Nucleus accumbens (tissue), 56 donors: ENCODE measurements at places on chromosomes 11 and 22.

DNA sequence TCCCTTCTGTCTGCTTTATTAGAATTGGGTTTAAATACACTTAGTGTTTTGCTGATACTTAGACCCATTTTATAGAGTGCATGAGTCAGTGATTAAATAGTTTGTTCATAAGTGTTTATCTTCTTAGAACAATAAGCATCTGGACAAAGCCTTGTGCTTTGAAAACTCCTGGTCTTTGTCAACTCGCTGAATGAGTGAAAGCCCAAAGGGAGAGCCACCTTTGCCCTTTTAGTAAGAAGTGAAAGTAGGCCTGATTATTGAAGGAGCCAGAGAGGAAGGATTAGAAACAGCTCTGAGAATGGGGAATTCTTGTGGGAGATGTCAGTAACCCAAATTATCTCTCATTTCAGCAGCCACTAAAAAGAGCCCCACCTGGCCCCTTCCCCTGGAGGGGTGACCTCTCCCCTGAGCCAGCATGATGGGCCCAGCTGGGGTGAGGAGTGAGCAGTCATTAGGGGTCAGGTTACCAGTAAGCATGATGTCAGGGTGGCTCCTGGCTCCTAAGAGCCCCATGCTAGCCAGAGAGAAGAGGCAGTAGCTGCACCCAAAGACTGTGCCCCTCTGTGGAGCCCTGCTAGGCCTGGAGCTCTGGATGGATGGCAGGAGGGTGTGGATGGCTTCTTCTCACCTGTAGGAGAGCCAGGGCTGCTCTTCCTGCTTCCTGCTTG is 125.1 kb upstream of the E2F8 start:
- no peak for DNase-seq

DNA sequence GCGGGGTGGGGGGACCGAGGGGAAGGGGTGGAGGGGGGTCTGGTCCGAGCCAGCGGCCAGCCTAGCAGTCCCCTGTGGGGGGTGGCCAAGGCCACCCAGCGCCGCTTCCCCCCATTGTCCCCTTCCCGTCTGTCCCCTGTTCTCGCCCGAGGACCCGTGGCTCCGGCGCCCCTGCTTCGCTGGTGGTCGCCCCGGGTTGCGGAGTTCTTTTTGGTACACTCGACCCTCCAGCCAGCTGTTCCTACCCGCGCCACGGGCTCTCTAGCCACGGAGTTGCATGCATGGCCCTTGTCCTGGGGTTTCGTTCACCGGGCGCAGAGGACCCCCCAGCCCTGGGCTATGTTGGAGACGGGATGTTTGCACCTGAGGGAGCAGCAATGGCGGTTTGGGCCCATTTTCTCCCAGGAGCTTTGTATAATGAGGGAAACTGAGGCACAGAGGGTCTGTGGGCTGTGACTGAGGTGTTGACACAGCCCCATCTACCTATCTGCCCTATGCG is 489 bp downstream of the RNF214 start:
- DNase-seq = no peak

DNA sequence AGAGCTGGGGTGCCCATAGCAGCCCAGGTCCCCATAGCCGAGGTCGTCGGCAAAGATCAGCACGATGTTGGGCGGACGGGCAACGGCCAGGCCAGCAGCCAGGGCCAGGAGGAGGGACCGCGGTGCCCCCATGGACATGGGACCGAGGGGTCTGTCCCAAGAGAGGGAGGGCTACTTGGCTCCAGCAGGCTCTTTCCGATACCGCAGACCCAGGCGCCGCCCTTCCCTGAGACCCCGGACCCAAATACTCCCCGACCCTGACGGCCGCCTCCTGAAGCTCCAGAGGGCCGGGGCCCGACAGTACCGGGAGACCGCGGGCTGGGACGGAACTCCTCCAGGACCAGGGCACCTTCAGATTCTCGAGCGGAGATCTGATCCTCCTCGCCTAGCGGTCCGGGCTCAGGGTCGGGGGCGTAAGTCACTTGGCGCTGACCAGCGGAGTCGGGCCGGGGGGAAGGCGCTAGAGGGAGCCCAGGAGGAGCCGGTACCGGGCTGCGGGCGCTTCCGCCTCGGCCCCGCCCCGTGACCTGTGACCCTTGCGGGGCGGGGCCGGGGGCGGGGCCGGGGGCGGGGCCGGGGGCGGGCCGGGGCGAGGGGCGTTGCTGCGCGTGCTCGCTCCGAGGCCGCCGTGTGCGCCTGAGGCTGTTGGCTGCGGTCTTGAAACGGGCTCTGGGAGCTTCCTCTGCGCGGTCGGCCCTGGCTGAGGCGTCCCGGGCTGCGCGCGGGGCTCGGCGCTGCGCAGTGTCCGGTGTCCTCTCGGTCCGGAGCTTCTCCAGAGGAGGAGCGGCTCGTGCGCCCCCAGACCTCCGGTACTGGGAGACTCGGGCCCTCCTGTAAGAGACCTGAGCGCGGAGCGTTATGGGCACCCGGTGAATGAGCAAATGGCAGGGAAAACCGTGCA is at the start of gene ARSA:
TSS of gene ARSA (minus strand) at position 511 of the 901 bp plus-strand sequence. CDS start at position 138, 373 bp downstream.
- peak; percentile 73 for DNase-seq

DNA sequence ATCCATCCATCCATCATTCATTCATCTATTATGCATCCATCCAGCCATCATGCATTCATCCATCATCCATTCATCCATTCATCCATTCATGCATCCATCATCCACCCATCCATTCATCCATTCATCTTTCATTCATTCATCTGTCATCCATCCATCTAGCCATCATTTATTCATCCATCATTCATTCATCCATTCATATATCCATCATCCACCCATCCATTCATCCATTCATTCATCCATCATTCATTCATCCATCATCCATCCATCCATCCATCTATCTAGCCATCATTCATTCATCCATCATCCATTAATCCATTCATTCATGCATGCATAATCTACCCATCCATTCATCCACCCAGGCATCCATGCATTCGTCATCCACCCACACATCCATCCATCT is 1450.3 kb downstream of the TBC1D22A start:
- DNase-seq = no peak

DNA sequence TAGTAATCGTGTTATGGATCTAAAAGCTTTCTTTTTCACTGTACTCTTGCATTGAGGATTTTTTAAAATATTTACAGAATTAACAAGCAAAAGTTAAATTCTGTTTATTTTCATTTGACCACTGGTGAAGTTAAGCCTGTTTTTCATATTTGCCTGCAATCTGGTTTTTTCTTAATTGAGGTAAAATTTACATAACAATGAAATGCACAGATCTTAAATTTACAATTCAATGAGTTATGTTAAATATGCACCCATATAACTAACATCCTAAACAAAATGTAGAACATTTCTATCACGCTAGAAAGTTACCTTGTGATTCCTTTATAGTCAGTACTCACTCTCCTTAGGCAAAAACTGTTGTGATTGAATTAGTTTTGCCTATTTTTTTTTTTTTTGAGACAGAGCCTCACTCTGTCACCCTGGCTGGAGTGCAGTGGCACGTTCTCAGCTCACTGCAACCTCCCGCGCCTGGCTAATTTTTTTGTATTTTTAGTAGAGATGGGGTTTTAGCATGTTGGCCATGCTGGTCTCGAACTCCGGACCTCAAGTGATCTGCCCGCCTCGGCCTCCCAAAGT is 54.5 kb upstream of the WEE1 start:
- DNase-seq = no peak

DNA sequence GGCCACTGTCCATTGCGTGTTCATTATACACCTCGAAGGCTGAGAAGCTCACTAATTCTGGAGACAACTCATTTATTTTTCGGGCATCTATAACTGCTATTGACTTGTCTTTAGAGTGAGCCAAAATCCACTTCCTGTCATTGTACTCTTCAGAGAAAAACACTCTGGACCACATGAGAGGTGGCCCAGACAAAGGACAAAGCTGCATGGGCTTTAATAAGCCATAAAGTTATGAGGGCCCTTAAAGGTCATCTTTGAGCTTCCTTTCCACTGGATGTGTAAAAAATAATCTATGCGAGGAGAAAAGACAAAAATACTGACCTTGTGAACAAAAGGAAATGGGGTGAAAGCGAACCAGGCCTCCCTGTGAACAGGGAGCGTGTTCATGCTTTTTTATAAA is 63.5 kb upstream of the ZC3H12C start:
- DNase-seq = no peak

DNA sequence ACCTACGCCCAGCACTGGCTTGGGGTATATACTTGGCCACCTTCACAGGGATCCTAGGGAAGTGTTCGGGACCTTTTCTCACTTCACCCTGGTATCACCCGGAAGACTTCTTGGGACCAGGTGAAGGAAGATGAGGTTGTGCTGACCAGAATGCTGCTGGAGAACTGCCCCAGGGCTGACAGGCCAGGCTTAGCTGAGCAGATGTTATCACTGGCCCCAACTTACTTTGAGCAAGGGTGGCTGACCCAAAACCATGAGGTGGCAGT is 4.5 kb downstream of the FTH1 start:
- no peak for DNase-seq

DNA sequence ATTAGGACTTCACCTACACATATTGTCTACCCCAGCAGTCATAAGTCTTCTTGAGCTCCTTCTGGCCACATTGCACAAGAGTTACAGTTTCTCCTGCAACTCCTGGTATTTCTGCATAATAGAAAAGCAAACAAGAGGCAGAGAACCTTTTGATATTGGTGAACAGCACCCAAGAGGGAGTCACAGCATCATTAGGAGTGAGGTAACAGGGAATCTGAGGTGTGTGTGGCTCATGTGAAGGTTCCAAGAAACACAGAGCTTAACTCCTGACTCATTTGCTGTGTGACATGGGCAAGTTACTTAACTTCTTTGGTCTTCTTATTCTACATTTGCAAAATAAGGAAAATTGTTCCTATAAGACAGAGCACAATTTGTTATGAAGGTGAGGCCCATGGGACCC is 374.6 kb downstream of the INSC start:
- DNase-seq = no peak

DNA sequence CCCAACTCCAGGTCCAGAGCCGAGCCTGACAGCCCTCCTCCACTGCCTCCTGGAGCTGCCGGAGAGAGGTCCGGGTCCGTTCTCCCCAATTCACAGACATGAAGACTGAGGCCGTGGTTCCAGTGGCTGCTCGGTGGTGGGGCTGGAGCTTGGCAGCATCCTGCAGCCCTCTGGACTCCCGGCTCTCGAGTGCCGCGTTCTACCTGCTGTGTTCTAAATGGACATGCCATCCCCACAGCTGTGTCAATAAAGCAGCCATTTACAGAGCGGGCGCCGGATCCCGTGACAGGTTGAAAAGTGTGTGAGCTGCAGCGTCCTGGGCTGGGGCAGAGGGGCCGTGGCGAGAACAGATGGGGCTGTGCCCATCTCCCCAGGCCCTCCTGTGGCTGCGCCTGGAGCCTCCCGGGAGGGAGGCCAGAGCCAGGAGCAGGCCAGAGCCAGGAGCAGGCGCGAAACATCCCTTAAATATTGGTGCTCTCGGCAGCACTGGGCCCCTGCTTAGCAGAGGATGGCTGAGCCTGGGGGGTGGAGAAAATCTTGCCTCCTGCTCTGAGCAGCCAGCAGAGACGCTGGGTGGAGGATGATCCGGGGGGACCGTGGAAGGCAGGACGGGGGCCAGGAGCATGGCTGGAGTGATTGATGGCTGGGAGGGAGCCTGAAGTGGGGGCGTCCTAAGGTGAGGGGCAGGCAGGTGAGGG is 46.2 kb downstream of the FLRT1 start:
- no peak for DNase-seq
